ENCODE measurements at places on chromosomes 3 and 15. TPM values are rescaled to one million over a fixed set of nuclear protein-coding genes. Genes with fewer than 3 reads are reported as not detected.

DNA sequence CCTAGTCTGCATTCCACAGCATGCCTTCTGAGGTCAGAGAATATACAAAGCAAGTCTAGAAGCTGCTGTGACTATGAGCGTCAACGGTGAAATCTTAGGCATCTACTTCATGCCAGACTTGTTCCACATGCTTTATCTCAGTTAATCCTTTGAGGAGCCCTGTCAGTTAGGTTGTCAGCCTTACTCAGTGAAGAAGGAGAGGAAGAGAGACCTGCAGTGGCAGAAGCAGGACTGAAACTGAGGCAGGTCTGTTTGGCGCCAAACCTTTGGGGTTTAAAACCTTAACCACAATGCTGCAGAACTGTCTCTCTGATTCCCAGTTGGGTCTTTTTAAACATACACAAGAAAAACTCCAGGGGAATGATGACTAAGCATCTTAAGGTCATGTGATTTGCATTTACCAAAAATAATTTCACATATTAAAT is 139.0 kb upstream of the LIPC start:
- no peak for DNase-seq

Gene CASR
- total RNA-seq: not detected

Gene NAALADL2
- 4.4 TPM for total RNA-seq

- no peak for DNase-seq
These were observed 6.6 kb downstream of the PRKCD start for GRCh38 chr3:53167418-53168174.

DNA sequence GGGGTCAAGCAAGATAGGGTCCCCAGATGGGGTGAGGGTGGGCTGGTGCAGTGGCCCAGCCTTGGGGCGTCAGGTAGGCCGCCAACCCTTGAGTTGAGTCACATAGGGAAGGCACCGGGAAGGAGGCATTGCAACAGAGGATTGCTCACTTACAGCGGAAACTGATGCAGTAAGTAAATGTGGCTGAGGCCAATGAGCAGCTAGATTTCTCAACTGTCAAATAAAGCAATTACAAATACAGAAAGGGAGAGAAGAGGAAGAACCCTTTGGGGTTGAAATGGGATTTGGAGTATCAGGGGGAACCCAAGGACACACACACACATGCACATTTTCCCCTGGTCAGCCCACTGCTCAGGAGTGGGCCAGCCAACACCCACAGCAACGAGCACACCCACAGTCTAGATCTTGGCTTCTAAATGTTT is 44.0 kb downstream of the CHSY1 start:
- DNase-seq: no peak

GRCh38 chr3:3227640-3228039 is 48.1 kb upstream of the CRBN start:
- DNase-seq: no peak

GRCh38 chr15:90115783-90116182 is 13.5 kb upstream of the IDH2 start:
- DNase-seq: no peak

DNA sequence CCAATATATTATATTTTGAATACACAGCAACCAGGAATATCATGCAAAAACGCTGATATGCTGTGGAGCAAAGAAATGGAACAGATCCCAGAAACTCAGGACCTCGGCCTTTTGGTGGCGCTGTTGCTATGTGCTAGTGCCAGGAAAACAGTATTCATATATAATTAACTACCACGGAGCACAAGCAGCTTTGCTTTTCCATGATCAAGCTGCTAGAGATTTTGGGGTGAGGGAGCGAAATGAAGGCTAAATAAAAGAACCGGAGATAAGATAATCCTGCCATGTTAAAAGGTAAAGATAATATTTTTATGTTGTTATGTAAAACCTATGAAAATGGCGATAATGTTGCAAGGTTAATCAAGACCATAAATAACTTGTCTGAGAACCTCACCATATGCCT is 157.7 kb upstream of the FAM3D start:
- DNase-seq: peak; percentile 49

DNA sequence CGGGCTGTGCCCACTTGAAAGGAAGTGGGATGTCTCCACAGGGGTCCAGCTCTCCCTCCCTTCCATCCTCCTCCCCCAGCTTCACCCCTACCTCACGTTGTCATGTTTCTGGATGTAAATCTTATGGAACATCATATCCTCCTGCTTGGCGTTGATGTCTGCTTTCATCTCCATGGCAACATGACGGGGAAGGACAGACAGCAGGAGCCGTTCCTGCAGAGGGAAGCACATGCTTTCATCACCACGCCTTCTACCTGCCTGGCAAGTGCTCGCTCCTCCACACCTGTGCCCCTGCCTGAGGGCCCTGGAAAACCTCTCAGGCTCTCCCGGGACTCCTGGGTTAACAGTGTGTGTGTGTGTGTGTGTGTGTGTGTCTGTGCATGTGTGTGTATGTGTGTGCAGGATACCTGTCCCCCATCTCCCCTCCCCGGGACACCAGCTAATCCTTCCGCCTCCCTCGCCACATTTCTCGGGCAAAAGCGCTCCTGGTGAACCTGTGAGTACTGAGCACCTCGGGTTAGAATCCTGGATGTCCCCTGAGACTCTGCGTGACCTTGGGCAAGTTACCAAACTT is 101.1 kb downstream of the ADCY5 start:
- DNase-seq: peak; percentile 23

Gene WDR53
- total RNA-seq: 4.2 TPM

GRCh38 chr15:88166082-88166993 is 90.2 kb downstream of the NTRK3 start:
- peak; percentile 24 for DNase-seq

Gene TRPM1
- not detected for total RNA-seq

Gene UBA7
- 6.1 TPM for total RNA-seq

Gene CPNE9
- not detected for total RNA-seq

- DNase-seq: no peak
These were observed 54.5 kb downstream of the OSBPL10 start for GRCh38 chr3:31926543-31926942.

GRCh38 chr3:152404976-152405375 is 136.2 kb downstream of the MBNL1 start:
- DNase-seq: no peak

- no peak for DNase-seq
These were observed 11.3 kb downstream of the UBR1 start for GRCh38 chr15:43094416-43095030.

Gene TFDP2
- total RNA-seq: 29.4 TPM

GRCh38 chr3:38730281-38730680 is 80.8 kb upstream of the SCN5A start:
- DNase-seq: no peak

DNA sequence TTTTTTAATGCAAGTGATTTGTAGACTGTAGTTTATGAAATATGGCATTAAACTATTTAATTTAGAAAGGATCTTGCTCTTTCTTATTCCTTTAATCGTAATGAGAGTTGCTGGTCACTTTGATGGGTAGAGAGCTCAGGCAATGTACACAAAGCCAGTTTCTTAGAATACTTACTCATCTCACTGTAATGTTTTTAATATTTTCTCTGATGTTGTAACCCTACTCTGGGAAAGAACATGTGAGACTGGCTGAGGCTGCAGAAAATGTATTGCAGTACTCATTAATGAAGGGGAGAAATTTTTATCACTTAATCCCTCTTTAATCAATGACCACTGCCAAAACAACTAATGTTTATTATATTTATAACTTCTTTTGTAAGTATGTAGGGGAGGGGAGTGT is 479.4 kb upstream of the KCNMB2 start:
- no peak for DNase-seq

GRCh38 chr15:53851110-53851848 is 91.8 kb upstream of the WDR72 start:
- DNase-seq: no peak

- no peak for DNase-seq
These were observed 23.4 kb upstream of the NRG4 start for GRCh38 chr15:76035593-76035992.

DNA sequence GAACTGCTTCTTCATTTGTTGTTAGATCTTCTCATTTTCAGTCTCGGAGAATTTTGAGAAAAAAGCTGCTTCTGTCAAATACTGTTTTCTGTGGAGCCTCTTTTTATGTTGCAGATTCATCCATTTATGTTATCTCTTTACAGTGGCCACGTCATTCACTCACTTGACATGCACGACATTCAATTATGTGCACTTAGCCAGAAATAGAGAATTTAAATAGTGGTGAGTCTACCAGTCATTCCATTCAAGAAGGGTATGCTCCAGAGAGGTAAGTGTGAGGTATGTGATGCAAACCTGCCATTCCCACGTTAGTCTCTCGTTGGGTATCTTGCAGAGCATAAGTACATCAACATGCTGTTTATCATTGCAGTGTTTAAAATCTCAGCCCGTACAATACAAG is 9.8 kb downstream of the ARPP19 start:
- DNase-seq: no peak

Gene FETUB
- total RNA-seq: not detected

Gene KLHL18
- total RNA-seq: 11.5 TPM

Gene LRRIQ4
- total RNA-seq: not detected

Gene LRRC3B
- total RNA-seq: not detected

DNA sequence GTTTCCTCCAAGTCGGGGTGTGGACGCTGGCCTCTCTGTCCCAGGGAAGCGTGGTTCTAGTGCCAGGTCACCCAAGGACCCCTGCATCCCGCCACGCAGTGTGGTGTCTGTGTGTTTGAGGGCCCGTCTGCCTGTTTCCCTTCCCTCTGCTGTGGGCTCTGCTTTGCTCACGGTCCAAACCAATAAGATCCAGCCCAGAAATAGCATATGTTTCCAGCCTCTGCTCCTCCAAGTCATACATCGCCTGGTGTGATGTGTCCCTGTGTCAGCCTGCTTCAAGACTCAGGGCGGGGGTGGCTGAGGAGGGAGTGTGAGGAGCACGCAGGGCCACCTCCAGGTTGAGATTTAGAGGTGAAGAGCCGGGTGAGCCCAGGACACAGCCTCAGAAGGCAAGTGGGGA is 21.9 kb upstream of the RPL29 start:
- DNase-seq: no peak

DNA sequence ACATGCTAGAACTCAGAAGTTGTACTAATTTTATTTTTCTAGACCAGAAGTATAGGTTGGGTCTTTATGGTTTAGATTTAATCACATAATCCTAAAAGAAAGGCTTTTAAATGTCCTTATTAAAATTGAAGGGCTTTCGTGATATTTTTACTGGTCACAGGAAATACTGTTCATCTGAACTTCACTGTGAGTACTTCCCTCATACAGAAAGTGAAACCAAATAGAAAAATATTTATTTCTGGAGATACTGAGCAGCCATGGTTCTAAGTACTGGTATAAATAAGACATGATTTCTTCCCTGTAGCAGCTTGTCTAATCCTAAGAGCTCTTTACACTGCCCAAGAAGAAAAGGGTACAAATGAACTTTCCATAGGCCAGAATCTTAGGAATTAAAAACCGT is 2.0 kb downstream of the SNRK start:
- DNase-seq: peak; percentile 19

DNA sequence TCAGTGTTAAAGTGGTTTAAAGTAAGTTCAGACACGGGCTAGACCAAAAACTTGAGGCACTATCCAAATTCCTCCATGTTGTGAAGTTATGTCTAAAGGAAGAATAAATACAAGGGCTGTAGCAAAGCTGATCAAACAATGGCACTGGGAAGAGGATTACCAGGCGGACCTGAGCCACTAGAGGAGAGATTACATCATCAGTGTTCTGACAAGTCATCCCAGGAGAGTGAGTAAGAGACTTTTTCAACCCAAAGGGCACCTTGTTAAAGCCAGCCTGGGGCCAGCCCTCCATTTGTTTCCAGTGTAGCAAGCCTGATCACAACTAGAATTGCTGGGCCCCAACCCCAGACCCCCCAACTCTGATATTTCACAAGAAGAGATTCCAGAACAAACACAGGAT is 166.9 kb downstream of the DCLK3 start:
- no peak for DNase-seq

- peak; percentile 84 for DNase-seq
These were observed 16.9 kb downstream of the MRPL46 start for GRCh38 chr15:88450125-88450798.

DNA sequence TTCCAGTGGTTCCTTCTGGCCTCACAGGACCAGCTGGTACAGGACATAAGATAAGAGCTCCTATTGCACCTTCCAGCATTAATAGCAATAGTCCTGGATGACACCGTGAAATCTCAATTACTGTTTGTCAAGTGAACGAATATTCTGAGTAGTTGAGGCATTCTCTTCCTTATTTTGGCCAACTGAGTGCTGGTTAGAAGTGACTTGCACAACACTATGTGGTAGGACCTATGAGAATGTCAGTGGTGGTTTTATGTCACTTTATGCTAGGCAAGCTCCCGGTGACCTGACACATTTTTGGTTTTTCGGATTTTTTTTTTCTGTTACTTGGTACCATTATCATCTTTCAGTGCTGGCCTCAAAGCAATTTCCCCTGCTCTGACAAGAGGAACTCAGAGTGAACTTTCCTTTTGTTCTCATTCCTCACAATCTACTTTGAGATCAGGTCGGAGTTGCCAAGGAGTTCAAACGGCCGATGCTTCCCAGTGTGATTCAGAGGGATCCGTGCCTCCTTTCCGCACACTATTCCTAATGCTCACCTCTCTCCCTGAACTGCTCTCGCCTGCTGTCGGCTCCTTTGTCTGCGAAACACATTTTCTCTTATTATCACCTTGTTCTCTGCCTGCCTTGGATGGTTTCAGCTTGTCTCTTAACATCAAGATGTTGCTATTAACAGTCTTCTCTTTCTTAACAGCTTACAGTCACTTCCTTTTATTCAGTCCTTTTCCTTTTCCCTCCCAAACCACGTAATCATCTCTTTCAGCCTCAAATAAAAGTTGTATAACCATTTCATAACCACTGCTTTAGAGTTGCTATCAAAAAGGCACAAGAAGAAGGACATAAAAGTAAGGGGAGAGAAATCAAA is 35.8 kb downstream of the QTRT2 start:
- DNase-seq: no peak

DNA sequence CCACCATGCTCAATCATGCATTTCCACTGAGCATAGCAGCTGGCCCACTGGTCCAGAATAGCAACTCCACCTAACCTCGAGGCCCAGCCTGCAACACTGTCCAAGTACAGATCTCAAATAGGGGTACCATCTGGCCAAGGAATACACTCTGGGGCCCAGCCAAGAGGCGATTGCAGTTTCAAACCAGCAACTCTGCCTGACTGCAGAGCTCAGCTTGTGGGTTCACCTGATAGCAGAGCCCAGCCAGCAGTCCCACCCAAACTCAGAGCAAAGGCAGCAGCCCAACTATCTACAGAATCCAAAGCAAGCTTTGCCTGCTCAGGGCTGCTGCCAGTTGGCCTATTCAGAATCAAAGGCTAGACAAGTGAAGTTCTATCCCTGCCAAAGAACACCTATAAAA is 30.5 kb downstream of the POLQ start:
- no peak for DNase-seq

Gene HDGFL3
- total RNA-seq: not detected

DNA sequence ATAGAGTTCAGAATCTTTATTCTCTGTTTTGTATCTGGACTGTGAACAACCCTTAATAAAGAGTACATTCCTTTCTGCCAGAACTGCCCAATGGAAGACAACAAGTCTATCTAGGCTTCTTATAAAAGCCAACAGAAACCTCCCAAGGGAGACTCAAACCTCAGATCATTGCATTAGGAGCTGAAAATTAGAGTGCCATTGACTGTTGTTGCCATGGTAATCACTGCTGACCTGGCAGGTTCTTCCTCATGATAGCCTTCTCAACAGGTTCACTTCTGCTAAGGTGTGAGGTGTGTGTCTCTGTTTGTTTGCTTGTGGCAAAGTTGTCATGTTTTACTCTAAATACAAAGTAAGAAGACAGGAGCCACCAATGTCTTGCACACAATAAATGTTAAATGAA is 79.2 kb downstream of the TMEM108 start:
- DNase-seq: no peak

Gene ITPKA
- total RNA-seq: 7.3 TPM

- no peak for DNase-seq
These were observed 25.7 kb downstream of the ECT2 start for GRCh38 chr3:172776049-172776717.

- no peak for DNase-seq
These were observed 8.1 kb downstream of the CTNNB1 start for GRCh38 chr3:41207355-41207754.

Gene GNAT1
- not detected for total RNA-seq

Measured in HT-29 (cell line).